A549 treated with RU486 at 1 μM for 4 hours (cell line): ENCODE measurements at places on chromosomes 6 and 20. TPM values are rescaled to one million over a fixed set of nuclear protein-coding genes. Genes with fewer than 3 reads are reported as not detected.

The PTPRA gene
- total RNA-seq = 32.8 to 39.8 TPM (median 37.8 TPM) in 5 replicates

The CPNE1 gene
- 161 to 226 TPM (median 210 TPM) in 5 replicates for total RNA-seq

The KCNQ5 gene
- total RNA-seq = 1.7 to 2.1 TPM (median 1.8 TPM) in 5 replicates

The MPIG6B gene
- not detected in 5 replicates for total RNA-seq
